ENCODE measurements at places on chromosomes 3 and 15. TPM values are rescaled to one million over a fixed set of nuclear protein-coding genes. Genes with fewer than 3 reads are reported as not detected.

The HDAC11 gene
- 3.4 TPM for total RNA-seq

GRCh38 chr3:62771331-62772072, 103.7 kb downstream of the CADPS start:
- DNase-seq, result no peak

DNA sequence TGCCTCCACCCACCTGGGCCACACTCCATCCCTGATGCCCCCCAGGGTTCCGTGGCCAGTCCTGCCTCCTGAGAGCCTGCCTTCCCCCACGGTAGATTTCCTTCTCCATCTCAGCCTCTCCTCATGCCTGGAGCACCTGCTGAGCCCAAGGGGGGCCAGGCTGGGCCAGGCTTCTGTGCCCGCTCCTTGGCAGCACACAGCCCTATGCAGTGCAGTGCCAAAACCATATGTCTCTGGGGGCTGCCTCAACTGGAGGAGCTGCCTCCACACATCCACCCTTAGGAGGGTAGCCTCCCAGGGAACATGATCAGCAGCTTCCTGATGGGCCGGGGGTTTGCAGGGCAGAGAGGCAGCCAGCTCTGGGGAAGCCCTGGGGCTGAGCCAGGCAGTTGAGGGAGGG, 24.6 kb upstream of the GATA2 start:
- no peak for DNase-seq

DNA sequence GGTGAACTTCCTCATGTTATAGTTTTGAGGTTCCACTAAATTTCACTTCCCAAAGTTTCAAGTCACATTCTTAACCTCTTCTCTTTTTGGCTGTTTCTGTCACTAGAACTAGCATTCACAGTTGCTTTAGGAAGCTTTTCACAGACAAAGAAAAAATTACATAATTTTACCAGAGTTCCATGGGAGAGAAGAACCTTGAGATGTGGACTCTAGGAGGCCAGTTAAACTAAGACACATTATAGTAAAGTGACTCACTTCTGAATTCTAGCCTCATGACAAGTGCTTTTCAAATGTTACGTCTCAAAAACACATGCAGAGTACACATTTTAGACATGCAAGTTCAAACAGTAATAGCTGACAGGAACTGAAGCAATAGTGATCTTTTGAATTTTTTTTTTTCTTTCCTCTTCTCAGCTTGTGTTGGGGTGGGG, 39.9 kb upstream of the LRTM1 start:
- no peak for DNase-seq

Data from activated CD4-positive, alpha-beta T cell treated with anti-CD3 and anti-CD28 coated beads for 36 hours (primary cell).